ENCODE measurements at places on chromosomes 11 and 22.
A peak's percentile ranks its signal among the peaks of the same experiment; 100 is the strongest.

- DNase-seq, result no peak
These were observed 59.0 kb downstream of the THAP12 start for GRCh38 chr11:76321820-76322524.

GRCh38 chr22:24433828-24434470, 6.5 kb downstream of the ADORA2A start:
- DNase-seq, result peak; percentile 83

DNA sequence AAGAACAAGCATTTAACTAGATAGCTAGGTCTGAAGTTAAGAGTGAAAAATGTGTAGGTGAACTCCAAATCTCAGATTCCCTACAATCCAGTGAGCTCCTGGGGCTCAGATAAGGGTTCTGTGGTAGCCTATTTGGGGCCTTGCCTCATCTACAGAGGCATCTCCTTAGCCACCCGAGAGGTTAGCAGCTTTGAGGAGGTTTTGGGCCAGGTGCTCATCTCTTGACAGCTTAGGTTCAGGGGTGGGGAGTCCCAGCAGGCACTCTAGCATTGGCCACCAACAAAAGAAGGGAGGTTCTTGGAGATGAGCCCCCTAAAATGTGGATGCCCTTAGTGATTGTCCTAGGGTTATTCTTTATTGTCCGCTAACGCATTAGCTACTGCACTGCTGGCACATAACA, 184.4 kb upstream of the B3GAT1 start:
- no peak for DNase-seq

DNA sequence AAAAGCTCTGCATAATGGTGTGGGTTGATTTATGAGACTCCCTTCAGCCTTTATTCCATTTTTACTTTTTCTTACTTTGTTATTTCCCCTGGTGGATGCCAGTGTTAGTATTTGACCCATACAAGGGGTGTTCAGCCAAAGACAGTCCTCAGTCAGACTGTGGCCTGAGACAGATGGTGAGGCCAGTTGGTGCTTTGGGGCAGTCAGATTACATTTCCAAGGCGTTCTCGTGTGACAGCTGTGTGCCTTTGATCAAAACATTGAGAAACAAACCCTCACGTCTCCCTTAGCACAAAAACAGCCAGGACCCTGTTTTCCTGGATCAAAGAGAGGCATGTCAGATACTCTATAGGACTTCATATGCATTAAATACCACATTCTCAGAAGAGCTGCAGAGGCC, 31.3 kb upstream of the SLN start:
- DNase-seq, result no peak

GRCh38 chr11:133821776-133822175, 23.5 kb downstream of the SPATA19 start:
- DNase-seq, result peak; percentile 33

DNA sequence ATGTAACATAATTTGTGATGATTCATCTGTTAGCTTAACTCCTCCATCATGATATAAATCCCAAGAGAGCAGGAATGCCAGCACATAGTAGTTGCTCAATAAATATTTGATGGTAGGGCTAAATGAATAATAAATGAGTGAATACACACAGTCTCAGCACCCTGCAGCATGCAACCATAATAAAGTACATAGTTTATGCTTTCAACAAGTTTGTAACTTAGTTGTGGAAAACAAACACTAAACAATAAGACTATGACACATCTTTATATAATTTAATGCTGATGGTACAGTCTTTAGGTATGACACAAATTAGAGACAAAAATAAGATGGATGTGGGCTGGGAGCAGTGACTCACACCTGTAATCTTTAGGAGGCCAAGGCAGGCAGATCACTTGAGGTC, 3.8 kb downstream of the ALKBH8 start:
- DNase-seq, result no peak

DNA sequence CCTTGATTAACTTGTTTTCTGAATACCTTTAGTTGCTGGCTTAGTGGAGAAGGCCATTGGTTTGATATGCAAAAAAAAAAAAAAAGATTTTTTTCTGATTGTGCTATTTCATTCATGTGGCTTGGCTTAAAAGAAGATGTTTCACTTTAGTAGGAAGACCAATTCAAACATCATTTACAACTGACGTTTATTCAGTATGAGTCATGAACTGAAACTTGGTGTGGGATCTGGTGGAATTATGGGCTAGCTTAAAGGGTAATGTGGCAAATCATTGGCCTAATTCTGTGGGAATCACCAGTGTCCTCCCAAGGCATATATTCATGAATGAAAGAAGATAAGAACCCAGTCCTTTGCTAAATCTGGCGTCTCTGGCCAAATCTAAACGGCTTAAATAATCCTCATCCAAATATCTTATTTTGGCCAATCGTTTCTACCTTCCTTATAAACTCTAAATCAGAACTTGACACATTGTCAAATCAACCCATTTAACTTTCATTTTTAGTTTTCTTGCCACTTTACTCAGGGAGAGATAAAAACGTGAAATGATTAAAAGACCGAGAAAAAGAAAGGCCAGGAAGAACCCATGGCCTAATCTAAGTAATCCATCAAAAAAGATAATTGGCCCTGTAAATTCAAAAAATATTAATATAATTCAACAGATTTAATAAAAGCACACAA, 77.0 kb downstream of the DDIAS start:
- DNase-seq, result no peak

GRCh38 chr11:74473382-74474173, 6.2 kb upstream of the KCNE3 start:
- DNase-seq, result no peak

- DNase-seq, result no peak
These were observed 45.0 kb downstream of the ST3GAL4 start for GRCh38 chr11:126400479-126400878.

- no peak for DNase-seq
These were observed 9.9 kb upstream of the MYEOV start for GRCh38 chr11:69284081-69284511.

DNA sequence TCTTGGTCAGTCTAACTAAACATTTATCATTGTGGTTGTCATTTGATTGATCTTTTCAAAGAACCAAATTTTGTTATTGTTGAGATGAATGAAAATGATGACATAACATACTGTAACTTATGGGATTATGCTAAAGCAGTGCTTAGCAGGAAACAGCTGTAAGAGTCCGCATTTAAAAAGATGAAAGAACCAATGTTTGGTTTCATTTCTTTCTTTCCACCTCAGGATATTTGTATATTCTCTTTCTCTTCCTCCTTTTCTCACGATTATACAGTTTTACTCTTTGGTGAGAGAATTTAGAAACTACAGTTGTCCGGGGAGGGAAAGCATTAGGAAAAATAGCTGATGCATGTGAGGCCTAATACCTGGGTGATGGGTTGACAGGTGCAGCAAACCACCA, 23.1 kb downstream of the PIH1D2 start:
- DNase-seq, result no peak

DNA sequence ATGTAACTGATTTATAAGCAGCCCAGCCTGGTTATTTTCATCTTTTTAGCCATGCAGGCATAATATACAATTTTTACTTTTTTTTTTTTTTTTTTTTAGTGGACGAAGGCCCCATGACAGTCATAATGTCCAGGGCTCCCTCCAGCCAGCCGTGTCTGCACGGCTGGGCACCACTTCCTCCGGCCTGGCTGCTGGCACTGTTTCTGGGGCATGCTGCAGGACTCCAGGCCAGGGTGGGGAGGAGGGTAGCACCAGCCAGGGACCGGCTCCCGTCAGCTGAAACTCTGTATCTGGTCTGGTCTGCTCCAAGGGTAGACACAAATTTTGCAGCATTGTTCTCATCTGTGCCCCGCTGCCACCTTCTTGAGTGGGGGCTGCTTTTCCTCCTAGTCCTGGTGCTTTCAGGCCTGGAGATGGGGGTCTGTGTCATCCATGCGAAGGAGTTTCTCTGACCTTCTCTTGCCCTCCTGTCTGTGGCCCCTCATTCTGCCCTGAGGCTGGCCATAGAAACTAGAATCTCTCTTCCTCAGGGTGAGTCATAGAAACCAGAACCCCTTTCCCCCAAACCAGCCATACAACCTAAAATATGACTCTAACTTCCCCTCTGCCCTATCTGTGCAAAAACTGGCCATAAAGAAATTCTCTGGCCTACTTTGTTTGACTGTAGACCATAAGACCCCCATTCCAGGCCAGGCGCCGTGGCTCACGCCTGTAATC, 9.2 kb upstream of the RRP7A start:
- DNase-seq, result no peak

- DNase-seq, result no peak
These were observed 10.3 kb downstream of the APOBEC3A start for GRCh38 chr22:38967451-38968450.

GRCh38 chr11:122717264-122717867, 61.8 kb downstream of the UBASH3B start:
- no peak for DNase-seq

DNA sequence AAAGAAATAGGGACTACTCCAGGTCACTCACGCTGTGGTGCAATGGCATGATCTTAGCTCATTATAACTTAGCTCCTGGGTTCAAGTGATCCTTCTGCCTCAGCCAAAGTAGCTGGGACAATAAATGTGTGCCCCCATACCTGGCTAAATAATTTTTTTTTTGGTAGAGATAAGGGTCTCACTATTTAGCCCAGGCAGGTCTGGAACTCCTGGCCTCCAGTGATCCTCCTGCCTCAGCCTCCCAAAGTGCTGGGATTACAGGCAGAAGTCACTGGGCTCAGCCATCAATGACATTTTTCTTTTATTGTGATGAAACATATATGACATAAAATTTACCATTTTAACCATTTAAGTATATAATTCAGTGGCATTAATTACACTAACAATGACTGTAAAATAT, 10.6 kb downstream of the SLC5A4 start:
- no peak for DNase-seq

DNA sequence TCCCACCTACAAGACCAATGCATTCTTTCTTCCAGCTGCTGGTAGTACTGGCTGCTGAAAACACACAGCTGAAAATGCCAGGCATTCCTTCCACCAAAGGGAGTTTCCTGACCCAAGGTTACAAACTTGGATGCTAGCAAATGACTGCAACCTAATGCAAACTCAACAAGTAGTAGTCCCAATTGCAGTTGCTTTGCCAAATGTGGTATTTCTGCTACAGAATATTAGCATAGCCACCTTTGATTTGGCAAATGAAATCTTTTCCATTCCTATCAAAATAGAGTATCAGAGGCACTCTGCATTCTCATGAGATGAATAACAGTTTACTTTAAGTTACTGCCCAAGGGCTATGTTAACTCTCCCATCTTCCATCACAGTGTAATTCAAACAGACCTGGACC, 172.0 kb upstream of the ARHGAP42 start:
- DNase-seq, result no peak

DNA sequence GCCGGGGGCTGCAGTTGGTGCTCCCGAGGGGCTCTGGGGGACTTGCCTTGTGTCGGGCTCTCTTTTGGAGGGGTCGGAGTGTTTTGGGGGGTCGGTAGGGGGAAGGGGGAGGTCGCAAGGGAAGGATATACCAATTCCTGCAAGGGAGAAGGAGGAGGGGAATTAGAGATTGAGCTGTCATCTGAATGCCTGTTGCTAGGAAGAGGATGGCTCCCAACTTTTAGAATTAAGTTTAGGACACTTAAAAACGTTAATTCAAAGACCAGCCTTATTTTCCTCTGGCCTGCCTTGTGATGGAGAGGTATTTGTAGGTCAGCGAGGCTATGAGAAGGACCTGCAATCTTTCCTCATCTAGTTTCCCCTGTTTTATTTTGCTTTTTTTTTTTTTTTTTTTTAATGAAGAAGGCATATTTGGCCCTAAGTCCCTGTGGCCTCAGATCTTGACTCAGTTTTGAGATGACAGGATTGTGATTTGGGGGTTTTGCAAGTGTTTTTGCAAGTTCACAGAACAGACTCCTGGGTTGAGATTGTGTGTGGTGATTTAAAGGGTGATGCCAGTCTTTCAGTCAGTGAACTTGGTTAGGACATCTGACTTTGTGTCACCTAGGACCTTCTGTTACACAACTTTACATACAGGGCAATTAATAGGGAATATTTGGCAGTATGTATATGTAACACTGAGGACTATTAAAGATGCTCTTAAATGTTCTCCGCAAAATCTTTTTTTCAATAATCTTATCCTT, 672 bp downstream of the TMEM135 start:
- no peak for DNase-seq

- DNase-seq, result no peak
These were observed 222.3 kb downstream of the NTM start for GRCh38 chr11:131592734-131593133.

DNA sequence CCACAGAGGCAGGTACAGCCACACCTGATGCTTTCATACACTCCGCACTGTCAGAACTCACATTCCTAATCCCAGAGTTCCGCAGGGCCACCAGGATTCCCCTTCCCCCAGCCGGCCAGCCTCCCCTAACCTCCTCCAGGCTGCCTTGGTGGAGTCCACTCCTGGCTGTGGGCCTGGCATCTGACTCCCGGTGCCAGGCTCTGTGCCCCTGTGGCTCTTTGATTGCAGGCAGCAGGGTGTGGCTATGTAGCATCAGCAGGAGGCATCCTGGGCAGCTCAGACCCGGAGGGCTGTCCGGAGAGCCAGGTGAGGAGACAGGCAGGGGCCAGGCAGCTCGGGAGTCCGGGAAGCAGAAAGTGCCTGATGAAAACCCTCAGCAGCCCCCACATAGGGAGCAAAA, 1432.9 kb downstream of the BRD1 start:
- DNase-seq, result no peak

DNA sequence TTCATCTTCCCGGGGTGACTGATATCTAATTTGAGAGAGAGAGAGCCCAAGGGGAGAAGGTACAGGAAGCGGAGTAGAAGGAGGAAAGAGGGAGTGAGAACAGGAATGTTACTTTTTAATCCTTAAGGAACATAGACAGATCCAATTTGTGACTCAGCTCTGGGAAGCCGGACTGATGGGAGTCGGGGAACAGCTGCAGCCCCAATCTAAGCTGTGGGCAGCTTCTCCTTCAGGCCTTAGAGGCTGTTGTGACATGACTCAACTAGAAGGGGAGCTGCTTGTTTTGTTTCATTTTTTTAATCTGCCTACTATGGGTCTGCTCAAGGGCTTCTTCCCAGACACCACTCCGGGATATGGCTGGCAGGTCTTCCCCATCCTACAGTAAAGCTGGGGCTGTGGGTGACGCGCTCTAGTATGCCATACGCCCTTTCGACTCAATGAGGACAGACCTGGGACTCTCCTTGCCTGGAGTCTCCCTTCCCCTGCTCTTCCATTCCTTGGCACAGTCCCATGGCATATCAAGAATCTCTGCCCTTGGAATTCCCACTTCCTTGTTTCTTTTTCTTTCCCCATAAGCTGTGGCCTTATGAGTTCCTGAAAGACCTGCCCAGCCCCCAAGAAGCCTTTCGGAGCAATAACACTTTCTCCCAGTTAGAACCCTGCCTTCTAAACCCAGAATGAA, 103.3 kb upstream of the AKIP1 start:
- no peak for DNase-seq

Measured in hematopoietic multipotent progenitor cell (in vitro differentiated cells).